ENCODE measurements at places on chromosomes 3 and 15. TPM values are rescaled to one million over a fixed set of nuclear protein-coding genes. Genes with fewer than 3 reads are reported as not detected.

Gene NPAP1
- total RNA-seq: not detected

Gene SLC24A5
- total RNA-seq: not detected

GRCh38 chr15:64026591-64026990 lies 19.7 kb downstream of the DAPK2 start:
- no peak for DNase-seq

DNA sequence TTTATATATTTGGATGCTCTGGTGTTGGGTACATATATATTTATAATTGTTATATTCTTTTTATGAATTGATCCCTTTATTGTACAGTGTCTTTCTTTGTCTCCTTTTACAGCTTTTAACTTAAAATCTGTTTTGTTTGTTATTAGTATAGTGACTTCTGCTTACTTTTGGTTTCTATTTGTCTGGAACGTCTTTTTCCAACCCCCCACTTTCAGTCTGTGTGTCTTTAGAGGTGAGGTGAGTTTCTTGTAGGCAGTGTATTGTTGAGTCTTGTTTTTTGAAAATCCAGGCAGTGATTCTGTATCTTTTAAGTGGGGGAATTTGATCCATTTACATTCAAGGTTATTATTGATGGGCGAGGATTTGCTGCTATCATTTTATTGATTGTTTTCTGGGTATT lies 62.0 kb downstream of the AP4E1 start:
- DNase-seq: no peak

DNA sequence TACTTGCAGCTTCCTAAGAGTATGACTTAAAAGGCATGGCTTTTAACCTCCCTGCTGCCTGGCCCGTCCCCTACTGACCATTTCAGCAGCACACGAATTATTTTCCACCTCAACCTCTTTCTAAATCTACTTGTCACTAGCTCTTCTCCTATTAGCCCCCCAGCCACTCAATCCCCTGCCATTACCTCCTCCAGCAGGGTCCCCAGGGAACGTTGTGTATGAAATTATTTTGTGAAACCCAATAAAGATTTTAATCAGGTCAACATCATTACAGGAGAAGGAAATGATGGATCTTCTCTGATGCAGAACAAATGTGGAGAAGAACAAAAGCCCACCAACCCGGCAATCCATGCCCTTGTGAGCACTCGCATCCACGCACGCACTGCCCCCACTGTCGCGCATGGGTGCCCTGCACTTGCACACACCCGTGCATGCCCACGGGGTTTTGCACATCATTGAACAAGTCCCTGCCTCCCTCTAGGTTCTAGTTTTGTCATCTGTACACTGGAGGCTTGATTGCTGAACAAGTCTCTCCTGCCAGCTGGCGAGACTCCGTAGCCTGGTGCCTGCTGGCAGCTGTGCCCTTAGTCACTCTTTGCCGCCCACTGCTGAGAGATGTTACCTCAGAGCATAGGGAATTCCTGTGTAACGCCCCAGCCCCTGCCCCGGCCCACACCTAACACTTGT lies 51.6 kb downstream of the LINGO1 start:
- DNase-seq: no peak

- no peak for DNase-seq
These were observed 317.4 kb downstream of the NAALADL2 start for GRCh38 chr3:175176556-175176955.
